SK-N-MC (cell line): ENCODE measurements at places on chromosomes 1 and 21.

GRCh38 chr1:211900441-211900840, 69.9 kb upstream of the LPGAT1 start:
- DNase-seq, result no peak

DNA sequence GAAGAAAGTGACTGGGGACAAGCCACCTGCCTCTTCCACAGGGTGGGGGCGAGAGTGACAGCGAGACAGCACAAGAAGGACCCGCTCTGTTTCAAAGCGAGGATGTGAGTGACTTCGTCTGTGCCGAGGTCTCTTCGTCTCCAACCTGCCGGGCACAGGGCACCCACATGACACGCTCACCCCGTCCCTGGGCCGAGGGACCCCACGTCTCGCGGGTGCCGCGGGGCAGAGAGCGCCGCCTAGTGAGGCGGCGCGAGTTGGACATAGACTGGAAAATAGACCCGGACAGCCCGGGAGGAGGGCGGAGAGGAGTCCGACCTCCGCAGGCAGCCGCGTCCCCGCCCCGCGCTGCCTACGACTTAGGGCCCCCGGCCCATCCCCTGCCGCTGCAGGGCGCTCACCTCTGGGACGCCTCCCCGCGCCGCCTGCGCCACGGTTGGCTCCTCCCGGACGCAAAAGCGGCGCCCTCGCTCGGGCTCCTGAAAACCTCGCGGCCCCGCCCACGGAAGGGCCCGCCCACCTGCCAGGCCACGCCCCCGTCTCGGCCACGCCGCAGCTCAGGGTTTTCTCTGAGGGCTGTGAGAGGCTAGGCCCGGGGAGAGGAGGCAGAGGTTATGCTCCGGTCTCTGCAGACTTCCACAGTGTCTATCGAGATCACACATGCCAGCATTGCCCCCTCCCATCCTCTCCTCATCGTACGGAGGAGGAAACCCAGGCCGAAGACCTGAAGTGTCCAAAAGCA, at the start of gene TLR5:
TLR5 (minus strand) TSS at position 454 of the 742 bp plus-strand sequence. CDS start 30,217 bp downstream, outside the sequence.
- no peak for DNase-seq

DNA sequence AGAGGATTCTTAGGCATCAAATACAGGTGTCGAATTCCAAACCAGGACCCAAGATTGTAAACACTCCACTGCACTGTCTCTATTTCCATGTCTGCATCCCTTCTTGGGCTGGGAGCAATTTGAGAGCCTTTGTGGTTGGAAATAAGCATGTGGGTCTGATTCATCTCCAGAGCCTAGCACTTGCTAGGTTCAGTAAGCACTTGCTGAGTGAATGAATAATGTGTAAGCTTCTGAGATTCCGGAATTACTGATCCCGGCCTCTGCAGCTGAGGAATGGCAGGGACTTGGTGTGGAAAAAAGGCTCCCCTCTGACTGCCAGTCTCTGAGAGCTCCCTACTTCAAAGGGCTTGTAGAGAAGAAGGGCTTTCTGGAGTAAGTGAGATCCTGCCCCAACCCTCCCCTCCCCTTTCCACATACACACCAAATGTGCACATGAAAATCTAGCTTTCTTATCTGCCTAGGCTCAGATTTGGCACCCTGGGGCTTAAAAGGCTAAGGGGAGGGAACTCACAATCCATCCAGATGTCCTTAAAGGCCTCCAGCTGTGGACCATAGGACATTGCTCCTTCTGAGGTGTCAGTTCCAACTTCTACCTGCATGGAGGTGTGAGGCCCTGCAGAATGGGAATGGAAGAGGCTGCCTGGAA, 39.6 kb upstream of the TRABD2B start:
- DNase-seq, result no peak

DNA sequence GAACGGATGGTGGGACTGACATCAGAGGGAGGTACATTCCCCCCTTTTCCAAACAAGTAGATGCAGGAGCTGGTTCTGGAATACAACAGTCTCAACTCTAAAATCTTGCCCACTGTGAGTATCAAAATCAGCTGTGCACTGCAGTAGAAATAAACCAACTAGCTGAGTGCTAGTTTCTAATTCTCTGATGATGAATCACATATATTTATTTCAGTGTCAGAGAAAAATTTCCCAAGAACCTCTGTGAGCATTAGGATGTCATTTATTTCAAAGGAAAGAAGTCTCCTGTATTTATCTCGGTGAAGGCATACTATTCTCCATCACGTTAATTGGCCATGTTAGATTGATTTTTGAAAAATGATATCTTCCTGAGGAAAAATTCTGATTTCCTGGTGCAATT, 67.1 kb downstream of the LHX9 start:
- DNase-seq, result no peak
